ENCODE measurements at places on chromosomes 4 and X.

GRCh38 chr4:9870165-9870790, 88.8 kb downstream of the DRD5 start:
- no peak for DNase-seq

GRCh38 chrX:148723551-148723950, 223.1 kb downstream of the AFF2 start:
- DNase-seq, result no peak

GRCh38 chrX:14056206-14056605, 26.5 kb upstream of the GEMIN8 start:
- no peak for DNase-seq

DNA sequence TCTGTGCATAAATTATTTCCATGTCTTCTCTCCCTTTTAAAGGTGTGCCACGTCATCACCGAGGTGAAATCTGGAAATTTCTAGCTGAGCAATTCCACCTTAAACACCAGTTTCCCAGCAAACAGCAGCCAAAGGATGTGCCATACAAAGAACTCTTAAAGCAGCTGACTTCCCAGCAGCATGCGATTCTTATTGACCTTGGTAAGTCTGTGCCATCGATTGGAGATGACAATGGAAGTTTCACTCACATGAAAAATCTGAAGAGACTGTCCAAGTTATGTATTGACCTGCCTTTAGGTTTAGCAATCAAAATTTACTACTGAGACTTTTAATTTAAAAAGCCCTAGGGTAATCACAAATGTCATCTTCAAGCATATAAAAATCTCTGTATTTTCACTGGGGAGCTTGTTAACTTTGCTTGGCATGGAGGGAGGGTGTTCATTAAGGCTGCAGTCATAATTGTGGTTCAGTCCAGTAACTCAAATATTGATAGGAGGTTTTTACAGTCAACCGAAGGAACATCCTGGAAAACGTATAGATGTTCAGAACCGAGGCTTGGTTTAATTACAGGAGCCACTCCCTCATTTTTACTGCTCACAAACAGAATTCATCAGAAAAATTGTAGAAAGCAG, 142.9 kb downstream of the PTTG2 start:
- no peak for DNase-seq

Data from stimulated activated CD8-positive, alpha-beta memory T cell treated with anti-CD3 and anti-CD28 coated beads, Interleukin-15, amount 100 ng/mL, for 48 hours (primary cell).